ENCODE measurements at places on chromosomes 12 and 14.

DNA sequence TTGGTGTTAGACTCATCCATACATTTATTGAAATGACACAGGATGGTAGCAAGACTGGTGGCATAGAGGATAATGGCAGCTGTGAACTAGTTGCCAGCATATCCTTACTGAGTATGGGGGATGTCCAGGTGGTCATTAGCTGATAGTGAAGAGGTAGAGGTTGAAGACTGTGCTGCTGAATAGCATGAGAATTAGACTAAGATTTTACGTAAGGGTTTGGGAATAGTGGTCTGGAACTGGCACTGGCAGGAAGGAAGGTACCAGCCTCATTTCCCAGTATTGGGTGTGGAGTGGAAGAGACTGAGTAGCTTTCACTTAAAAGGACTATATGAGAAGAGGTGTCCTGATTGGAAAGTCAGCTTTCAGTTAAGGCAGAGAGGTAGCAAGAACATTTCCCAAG lies 6.5 kb downstream of the ERC1 start:
- DNase-seq, result no peak

GRCh38 chr14:104339361-104339760 lies 201.0 kb downstream of the KIF26A start:
- no peak for DNase-seq

DNA sequence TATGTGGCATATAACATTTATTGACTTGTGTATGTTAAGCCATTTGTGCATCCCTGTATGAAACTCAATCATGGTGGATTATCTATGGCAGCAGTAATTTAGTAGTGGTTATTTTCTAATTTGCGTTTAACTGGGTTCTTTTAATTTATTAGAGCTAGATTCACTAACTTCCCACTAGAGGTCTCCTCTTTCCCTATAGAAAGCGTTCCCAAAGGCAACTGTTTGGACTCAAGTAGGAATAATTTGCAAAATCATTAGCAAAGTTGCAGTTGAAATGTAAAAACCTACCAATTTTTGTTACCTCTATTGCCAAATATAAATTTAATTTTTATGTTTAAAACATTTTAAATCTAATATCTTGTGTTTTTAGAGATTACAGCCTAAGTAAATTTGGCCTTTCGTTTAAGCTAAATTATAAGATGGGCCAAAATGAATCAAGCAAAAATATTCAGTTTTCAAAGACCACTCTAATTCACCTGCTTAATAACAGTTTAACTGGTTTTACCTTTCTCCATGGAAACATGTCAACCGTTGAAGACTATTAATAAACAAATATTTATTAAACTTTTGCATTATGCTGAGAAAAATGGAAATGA lies 6.0 kb downstream of the DMAC2L start:
- peak; percentile 55 for DNase-seq

GRCh38 chr12:94930216-94930654 lies 73.3 kb downstream of the NDUFA12 start:
- DNase-seq, result no peak

DNA sequence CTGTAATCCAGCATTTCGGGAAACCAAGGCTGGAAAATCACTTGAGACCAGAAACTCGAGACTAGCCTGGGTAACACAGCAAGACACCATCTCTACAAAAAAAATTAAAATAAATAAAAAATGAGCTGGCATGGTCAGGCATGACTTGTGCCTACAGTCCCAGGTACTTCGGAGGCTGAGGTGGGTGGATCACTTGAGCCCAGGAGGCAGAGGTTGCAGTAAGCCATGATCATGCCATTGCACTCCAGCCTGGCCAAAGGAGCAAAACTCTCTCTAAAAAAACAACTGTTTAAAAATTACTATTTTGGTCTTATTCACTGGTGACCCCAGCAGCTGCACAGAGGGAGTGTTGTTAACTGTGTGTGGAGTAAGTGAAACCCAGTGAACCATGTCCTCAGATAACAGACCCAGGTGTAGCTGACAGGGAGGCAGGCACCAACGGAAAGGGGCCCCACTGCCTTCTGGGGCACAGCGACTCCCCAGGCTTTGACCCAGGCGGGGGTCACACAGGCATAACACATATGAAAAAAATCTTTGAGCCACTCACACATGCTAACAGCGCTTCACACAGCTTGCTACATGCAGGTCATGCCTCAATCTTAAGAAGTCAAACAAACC lies 12.1 kb downstream of the DDX54 start:
- DNase-seq, result no peak

GRCh38 chr14:50087341-50088116 lies 28.8 kb downstream of the VCPKMT start:
- no peak for DNase-seq

GRCh38 chr14:93081876-93082570 lies 33.7 kb downstream of the ITPK1 start:
- DNase-seq, result no peak

DNA sequence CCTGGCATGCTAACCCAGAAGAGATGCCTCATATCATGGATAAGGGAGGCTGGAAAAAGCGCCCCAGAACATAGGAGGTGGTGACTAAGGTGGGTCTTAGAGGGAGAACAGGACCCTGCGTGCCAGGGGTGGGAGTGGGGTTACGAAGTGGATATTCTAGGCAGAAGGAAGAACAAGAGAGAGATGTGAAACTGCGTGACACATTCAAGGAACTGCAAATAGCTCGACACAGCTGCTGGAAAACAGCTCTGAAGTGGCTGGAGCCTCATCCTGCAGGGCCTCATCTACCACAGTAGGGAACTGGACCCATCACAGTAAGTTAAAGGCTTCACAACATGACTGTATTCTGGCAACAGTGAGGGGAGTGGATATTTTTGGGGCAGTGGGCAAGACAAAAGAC lies 61.1 kb downstream of the RNF34 start:
- no peak for DNase-seq

DNA sequence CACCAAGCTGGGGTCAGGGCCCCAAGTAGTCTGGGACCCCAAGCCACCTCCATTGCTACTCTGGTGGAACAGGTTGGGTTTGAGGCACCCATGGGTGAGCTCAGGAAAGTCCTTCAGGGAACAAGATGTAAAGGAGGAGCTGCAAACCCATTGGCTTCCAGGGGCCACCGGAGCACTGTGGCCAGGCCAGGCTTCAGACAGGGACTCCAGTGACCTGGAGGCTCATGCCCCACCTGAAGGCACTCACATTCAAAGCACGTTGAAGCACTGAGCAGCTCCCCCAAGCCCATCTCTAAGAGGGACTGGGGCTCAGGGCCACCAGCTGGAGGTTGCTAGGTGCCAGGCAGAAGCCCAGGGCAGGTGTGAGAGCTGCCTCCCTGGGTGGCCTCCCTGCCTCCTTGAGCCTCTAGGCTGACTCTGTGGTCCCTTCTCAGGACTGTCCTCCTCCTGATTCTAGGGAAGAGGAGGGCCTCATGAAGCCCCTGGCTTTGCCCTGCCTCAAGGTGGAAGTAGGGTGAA lies 49.1 kb downstream of the FAM222A start:
- DNase-seq, result no peak

GRCh38 chr12:124842073-124842749 lies 21.5 kb downstream of the SCARB1 start:
- DNase-seq, result no peak

- no peak for DNase-seq
Measured at GRCh38 chr12:5945071-5946008, at the start of gene ANO2. Gene ANO2 (minus strand): TSS chr12:5945259. CDS start chr12:5945217, 42 bp downstream.

- no peak for DNase-seq
Measured at GRCh38 chr14:104130974-104131651, 7.3 kb upstream of the KIF26A start.

- DNase-seq, result peak; percentile 47
Measured at GRCh38 chr12:58420503-58420902, 479.1 kb downstream of the ATP23 start.

DNA sequence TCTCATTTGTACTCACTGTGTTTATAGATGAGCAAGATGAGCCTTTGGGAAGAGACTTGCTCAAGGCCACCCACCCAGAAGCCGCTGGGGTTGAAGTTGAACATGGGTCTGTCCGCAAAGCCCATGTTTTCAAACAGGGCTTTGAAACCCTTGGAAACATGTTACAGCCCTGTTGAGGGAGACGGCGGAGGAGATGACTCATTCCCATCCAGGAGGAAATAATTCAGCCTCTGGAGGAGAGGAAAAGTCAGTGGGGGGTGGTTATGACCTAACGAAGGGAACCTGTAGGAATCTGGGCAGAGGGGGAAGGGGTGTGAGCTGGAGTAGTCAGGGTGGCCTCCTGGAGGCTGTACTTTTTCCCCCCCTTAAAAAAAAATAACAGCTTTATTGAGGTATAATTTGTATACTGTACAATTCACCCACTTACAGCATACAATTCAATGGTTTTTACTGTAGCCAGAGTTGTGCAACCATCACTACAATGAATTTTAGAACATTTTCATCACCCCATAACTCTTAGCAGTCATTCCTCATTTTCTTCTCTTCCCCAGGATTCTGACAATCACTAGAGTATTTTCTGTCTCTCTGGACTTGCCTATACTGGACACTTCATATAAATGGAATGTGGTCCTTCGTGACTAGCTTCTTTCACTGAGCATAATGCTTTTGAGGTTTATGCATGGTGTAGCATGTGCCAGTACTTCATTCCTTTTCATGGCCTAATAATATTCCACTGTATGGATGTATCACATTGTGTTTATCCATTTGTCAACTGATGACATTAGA lies 1.9 kb upstream of the RIN3 start:
- peak; percentile 97 for DNase-seq

GRCh38 chr14:62896932-62897456 lies 148.3 kb downstream of the KCNH5 start:
- DNase-seq, result no peak

DNA sequence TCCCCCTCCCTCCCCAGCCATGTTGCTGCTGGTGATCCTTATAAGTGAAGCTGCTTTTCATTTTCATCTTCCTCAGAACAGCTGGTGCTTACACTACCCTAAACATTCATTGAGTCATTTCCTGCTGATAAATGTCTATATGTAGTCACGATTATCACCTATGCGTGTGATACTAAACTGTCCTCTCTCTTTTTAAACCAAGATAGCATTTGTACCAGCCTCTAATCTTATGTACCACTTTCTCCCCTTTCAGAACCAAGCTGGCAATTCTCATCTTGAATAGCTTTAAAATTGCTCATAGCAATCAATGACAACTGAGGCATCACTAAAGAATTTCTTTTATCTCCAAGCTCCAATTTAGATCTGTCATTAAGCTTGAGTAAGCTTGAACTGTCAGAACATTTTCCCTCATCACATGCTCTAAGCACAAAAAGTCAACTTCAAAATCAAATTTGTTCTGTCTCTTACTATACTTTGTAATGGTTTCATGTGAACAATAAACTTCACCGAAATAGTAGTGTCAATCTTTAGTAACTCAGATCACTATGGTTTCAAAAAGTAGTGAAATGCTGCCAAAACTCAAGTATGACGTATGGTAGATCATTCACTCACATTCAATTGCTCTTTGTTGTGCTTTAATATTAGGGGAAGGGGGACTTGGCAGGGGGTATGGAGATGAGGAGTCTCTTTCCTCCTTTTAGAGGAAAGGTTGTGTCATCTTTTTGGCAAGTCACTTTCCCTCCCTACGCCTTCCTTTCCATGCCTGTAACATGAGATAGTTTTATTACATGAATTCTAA lies 178.1 kb upstream of the NOVA1 start:
- peak; percentile 59 for DNase-seq

DNA sequence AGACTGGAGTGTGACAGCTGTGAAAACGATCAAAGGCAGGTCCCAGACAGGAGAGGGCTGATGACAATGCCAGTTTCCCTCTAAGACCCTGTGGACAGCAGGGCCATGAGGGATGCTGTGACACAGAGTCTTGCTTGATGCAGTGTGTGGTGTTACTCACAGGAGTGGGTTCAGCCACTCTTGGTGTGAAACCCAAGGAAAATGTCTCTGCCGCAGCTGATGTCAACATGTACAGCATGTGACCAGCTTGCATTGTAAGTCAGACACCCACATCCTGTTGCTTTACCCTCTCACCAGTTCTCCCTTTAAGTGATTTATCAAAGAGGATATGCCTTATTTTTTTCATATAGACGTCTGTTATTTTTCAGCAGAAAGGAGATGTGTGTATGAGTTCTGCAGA lies 268.6 kb downstream of the BTG1 start:
- DNase-seq, result peak; percentile 35

DNA sequence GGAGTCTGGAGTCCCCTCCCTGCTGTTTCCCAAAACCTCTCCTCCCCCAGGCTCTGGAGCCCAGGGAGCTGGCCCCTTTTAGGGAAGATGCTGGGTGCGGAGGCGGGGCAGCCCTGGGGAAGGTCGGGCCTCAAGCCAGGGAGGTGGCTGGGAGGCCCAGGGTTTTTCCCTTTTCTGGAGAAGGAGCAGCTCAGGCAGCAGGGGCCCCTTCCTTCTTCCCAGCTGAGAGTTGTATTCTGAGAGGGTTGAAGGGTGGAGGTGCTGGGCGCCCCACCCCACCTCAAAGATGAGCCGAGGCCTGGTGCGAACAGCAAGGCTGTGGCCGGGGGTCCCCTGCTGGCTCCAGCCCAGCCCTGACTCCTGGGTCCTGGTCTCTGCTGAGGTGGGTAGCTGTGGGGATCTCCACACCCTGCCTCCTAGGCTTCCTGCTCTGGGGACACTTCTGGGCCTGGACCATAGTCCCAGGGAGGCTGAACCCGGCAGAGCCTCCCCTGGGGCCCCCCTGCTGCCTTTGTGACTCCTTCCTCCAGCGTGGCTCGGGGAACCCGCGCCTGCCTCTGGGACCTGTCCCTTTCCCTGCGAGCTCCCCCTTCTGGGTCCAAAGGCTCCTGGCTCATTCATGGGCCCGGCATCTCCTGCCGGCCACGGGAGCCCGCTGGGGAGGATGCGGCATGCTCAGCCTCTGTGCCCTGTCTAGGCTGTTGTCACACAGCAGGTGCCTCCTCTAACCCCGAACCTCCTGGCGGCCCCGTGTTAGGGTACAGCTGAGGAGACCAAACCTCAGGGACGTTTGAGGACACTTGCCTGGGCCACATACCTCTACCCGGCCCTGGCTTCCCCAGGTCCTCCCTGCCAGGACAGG lies 4.4 kb downstream of the TRMT61A start:
- DNase-seq, result no peak

- DNase-seq, result peak; percentile 83
Measured at GRCh38 chr12:25957793-25958427, 572 bp upstream of the RASSF8 start.

DNA sequence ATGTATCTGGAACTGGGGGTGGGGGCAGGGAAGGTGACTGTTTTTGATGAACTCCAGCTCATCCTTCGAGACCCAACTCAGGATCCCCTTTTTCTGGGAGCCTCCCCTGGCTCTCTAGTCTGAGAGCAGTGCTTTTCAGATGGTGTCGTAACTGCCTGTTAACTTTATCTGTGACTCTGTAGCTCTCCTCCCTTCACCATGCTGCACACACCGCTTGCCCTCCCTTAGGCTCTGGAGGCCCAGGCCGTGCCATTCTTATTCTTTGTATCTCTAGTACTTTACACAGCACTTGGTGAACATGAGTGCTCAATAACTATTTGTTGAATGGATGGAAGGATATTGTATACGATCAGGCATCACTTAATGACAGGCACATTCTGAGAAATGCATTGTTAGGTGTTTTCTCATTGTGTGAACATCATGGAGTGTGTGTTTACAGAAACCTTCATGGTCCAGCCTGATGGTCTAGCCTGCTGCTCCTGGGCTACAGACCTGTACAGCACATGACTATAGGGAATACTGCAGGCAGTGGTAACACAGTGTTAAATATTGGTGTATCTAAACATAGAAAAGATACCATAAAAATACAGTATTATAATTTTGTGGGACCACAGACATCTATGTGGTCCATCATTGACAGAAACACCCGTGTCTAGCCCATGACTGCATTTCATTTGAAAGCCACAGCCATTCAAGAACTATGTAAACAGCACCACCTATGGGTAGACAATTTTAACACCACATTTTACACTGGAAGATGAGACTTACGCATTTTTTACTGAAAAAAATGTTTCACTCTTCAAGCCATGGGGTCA lies 91.8 kb downstream of the EML1 start:
- DNase-seq, result peak; percentile 74

GRCh38 chr12:68342966-68343365 lies 10.8 kb upstream of the MDM1 start:
- DNase-seq, result no peak
